ENCODE measurements at places on chromosomes 13 and 19.

DNA sequence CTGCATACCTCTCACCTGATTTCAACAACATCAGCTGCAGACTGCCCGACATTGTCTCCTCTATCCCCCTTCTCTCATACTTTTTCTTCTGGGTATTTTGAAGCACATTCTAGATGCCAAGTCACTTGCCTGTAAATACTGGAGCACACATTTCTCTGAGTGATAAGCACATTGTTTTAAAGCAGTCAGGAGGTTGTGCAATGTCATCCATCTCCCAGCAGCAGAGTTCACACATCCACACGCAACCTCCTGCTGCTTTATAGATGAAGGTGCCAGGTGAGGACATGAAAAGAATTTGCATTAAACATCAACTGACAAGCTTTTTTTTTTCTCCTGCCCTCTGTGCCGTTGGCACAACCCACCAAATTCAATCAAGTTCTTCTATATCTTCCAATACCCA is 5.5 kb downstream of the UPK1A start:
- DNase-seq: no peak

DNA sequence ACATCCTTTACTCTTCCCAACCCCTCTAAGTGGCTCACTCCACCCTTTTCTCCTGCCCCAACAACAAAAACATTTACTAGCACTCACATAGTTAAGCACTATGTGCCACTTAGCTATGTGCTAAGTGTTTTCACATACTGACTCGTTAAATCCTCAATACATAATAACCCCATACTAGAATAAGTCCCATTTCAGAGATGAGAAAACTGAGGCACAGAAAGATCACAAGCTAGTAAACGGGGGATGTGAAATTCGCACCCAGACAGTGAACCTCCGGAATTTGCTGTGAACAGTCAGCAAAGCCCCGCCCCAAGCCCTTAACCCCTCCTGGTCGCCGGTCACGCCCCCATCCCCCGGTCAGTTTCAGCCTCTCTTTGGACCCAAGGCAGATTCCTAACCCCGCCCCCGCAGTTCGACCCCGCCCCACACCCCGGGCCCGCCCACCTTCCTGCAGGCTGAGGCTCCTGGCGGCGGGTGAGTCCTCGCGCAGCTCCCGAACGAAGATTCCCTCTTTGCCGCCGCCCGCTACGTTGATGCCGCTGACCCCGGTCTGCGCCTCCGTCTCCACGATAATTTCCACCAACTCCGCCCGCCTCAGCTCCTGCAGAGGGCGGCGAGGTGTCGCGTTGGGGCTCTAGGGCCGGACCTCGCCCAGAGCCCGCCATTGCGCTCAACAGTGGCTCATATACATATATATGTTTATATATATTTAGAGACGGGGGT is 9.8 kb downstream of the PRX start:
- peak; percentile 51 for DNase-seq

GRCh38 chr19:3613818-3614661 is 7.4 kb upstream of the TBXA2R start:
- no peak for DNase-seq

DNA sequence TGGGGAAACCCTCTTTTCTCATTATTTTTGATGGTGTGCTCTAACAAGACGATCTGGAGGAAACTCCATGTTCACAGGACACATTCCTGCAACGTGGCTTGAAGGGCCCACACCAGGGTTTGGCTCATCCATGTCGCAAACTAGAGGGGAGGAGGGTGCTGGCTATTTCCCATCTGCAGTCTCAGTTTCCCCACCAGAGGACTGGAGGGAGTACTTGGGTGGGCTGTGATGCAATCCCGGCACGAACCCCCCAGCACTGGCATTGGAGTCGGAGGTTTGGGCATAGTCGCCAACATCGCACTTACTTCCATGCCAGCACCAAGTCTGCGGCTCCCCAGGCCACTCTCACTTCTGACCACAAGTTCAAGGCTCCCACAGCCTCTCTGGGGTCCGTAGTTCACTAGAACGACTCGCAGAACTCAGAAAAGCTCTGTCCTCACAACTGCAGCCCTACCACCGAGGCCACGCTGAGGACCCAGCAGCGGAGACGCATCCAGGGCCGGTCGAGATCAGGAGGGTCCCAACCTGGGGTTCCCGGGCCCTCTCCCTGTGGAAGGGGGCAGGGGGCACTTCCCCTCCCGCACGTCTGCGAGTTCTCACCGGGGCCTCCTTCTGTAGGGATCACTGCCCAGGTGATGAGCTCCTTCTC is 165.6 kb upstream of the SOX1 start:
- no peak for DNase-seq

- DNase-seq: no peak
Measured at GRCh38 chr19:49579947-49580263, 451 bp downstream of the NOSIP start.

DNA sequence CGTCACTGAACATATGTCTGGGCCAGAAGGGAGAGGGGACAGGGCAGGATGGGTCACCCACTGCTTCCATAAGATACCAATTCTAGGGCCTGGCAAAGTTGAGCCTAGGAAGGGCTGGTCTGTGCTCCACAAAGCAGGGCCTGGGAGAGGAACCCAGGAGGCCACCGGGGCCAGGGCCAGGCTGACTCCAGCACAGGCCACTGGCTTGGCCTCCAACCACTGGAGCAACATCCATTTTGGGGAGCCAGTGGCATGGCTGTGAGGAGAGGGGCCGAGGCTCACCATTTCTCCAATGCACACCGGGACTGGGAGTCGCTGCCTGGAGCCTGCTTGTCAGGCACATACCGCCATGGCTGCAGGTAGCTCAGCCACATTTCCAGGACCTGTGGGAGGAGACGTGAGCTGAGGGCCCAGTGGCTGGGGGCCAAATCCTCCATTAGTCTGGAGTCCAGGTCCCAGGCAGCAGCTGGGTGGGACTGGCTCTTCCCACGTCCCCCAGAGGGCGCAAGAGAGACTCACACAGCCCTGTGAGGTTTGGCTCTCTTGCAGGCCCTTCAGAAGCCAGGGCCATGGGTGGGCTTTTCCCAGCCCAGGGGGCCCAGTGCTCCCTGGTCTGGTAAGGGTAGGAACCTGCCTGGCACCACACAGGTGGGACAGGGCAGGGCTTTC is 27.7 kb downstream of the TUBA3C start:
- DNase-seq: no peak

DNA sequence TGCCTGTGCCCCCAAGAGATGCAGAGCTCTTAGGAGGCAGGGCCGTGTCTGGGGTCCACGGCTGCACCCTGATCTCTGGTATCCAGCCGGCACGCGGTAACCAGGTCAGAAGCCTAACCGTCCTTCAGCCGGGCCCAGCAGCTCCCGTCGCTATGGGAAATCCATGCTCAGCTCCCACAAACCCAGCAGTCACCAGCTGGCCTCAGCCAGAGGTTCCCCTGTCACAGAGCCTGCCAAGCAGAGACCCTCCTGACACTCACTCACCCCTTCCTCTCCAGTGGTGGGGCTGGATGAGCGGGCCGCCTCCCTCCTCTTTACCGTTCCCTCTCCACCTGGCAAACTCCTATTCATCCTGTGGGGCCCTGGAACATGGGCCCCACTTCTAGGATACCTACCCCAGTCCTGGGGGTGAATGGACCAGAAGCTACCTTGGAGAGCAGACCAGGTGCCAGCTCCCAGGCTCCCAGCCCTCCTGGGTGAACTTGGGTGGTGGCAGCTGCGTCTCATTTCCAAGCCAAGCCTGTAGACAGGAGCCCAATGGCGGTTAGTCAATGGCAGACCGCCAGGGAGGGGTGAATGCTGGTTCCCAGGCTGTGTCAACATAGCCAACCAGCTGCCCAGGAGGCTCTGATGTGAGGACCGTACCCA is 21.4 kb upstream of the TCF3 start:
- no peak for DNase-seq

DNA sequence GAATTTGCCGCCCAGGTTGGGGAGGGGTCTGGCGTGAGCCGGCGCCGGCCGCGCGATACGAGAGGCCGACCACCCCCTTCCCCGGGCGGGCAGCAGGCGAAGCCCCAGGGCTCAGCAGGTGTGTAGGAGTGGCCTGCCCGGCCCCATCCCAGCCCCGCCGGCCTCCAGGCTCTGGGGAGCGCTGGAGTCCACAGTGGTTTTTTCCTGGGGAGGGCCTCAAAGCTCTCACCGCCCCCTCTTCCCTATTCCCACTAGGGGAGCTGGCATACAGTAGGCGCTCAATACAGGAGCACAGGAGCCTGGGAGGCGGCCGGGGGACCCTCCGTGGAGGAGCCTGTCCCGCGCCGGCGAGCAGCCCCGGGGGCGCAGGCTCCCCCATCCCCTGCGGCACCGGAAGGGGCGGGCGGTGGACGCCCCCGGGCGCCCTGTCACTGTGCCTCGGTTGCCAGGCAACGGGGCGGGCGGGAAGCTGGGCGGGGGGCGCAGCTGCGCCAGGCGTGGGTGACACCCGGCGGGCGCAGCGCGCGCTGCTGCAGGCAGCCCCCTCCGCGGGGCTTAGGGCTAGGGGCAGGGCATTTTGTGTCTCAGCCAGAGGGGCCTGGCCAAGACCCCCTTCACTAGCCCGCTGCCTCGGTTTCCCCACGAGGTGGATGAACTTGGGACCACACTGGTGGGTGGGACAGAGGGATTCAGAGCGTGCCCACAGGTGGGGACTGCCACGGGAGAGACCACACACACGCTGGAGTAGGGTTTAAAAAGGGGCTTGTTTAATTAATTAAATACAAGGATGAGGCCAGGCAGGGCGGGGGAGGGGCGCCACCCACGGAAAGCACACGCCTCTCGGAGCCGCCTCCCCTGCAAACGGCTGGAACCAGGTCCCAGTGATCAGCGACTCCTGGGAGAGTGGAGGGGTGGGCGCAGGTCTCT is 3.6 kb upstream of the REXO1 start:
- peak; percentile 54 for DNase-seq

Measured in activated CD4-positive, alpha-beta T cell treated with anti-CD3 and anti-CD28 coated beads for 1 hour (primary cell).